Gastroesophageal sphincter (tissue), 4 donors: ENCODE measurements at places on chromosomes 1 and 21. TPM values are rescaled to one million over a fixed set of nuclear protein-coding genes. Genes with fewer than 3 reads are reported as not detected.

Gene TRIM46
- 1.9 TPM for total RNA-seq

DNA sequence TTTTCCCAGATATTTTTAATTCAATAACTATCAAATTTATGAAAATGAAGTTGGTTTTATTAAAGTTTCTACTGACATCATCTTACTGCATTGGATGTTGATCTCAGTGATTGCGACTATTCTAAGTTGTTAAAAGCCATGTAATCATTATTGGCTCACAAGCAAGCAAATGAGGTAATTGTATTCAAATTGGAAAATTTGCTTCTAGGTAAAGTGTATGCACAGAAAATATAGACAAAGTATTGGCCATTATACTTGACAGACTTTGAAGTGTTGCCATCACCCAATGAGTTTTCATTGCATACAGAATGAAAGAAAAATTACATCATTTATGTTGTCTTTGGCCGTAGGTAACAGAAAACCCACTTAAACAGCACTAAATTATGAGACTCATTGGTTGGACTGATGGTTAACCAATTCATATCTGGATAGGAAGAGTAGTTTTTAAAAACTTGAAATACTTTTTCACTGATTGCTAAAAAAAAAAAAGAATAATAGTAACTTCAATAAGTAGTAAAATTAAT lies 299.2 kb downstream of the USP25 start:
- H3K36me3 ChIP-seq: no peaks in the 10 kb centered on the region
- ATAC-seq: no peak
- no peak overlapping the region for H3K4me3 ChIP-seq
- H3K4me1 ChIP-seq: no peaks in the 10 kb centered on the region

Gene RGSL1
- not detected for total RNA-seq

- H3K4me3 ChIP-seq: no peak overlapping the region
- H3K27me3 ChIP-seq: no peaks in the 10 kb centered on the region
- ATAC-seq: no peak
- H3K4me1 ChIP-seq: no peaks in the 10 kb centered on the region
Observed at GRCh38 chr1:232578651-232579195, 51.2 kb downstream of the SIPA1L2 start.

GRCh38 chr1:234710381-234710780 lies 100.4 kb upstream of the IRF2BP2 start:
- H3K4me3 ChIP-seq: no peak overlapping the region
- H3K27me3 ChIP-seq: no peaks in the 10 kb centered on the region
- peaks cover 14% of the 10 kb centered on the region for H3K4me1 ChIP-seq
- no peak for ATAC-seq
